Hippocampal formation (tissue), 2 donors: ENCODE measurements at places on chromosomes 13 and 19.
A peak's percentile ranks its signal among the peaks of the same experiment; 100 is the strongest.

- DNase-seq = no peak
Observed at GRCh38 chr13:99316657-99317256, 9.6 kb upstream of the GPR183 start.

DNA sequence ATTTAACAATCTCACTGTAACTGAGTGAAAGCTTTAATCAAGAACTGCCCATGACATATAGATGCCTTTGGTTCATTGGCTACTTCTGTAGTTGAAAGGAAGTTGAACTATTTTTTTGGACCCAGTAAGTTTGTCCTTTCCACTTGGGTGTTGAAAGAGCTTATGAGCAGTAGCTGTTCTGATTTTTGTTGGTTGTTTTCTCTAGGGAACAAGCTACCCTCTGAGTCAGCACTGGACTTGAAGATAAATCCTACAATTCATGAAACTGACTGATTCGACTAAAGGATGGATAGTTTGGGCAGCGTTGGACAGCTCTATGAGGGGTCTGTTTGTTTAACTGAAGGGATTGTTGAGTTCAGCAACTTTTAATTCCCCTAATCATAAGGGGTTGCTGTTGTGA lies 101.0 kb downstream of the PAN3 start:
- DNase-seq = no peak

GRCh38 chr13:97629601-97630272 lies 195.8 kb downstream of the RAP2A start:
- DNase-seq = no peak

DNA sequence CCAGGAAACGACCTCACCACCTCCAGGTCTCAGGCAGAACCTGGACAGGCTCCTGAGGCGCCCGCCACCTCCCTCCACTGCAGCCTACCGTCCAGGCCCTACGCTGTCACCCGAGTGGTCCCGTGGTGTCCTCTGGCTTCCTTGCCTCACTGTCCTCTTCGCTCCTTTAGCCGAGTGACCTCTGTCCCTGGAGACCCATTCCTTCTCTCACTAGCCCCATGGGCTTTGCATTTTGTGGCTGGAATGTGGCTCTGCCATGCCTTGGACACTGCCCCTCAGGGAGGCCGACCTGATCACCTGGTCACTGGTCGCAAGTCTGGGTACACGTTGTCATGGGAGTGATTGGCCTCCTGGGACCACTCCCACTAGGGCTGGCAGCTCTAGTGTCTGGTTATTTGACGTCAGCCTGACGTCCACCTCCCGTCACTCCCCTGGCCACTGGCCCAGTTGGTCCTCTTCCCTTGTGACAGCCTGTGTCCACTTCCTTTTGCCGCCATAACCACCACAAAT lies 17.9 kb downstream of the SLC25A42 start:
- DNase-seq = no peak

DNA sequence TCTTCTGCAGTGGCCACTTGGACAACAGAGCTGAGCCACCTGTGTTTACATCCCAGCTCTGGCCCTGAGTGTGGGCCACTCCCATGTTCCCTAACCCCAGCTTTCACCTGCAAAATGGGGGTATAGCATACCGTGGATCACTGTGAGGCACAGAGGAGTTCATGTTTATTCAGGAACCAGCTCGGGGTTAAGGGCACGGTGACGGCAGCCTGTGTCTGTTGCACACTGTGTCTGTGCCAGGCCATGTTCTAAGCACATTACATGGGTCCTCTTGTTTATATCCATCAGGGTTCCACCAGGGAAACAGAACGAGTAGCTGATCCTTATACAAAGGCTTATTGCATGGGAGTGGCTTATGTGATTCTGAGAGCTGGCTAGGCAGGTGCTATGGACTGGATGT lies 14.0 kb upstream of the IGLON5 start:
- DNase-seq = no peak

GRCh38 chr19:49356382-49356781 lies 5.8 kb downstream of the TEAD2 start:
- no peak for DNase-seq

GRCh38 chr19:21082011-21082975 lies at the start of gene ZNF714:
Gene ZNF714 (plus strand): TSS chr19:21082203. CDS start chr19:21098269, 16,066 bp downstream.
- DNase-seq = peak; percentile 41

GRCh38 chr19:41591951-41592562 lies 16.1 kb downstream of the CEACAM21 start:
- no peak for DNase-seq

DNA sequence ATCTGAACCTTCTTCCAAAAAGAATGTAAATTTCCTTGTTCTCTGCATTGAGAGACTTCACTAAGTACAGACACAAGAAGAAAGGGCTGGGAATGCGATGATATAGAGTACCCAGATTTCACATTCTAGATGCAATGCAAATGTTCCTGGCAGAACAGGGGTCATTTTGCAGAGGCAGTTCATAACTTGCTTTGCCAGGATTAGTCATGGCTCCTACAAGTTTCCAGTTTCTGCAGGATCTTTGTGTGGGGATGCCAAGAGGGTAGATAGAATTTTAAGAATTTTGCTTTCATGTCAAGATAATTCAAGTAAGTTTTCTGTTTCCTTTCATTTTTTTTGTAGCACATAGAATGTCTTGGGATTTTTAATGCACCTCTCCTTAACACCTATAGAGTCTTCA lies 181.2 kb downstream of the FGF9 start:
- DNase-seq = no peak

DNA sequence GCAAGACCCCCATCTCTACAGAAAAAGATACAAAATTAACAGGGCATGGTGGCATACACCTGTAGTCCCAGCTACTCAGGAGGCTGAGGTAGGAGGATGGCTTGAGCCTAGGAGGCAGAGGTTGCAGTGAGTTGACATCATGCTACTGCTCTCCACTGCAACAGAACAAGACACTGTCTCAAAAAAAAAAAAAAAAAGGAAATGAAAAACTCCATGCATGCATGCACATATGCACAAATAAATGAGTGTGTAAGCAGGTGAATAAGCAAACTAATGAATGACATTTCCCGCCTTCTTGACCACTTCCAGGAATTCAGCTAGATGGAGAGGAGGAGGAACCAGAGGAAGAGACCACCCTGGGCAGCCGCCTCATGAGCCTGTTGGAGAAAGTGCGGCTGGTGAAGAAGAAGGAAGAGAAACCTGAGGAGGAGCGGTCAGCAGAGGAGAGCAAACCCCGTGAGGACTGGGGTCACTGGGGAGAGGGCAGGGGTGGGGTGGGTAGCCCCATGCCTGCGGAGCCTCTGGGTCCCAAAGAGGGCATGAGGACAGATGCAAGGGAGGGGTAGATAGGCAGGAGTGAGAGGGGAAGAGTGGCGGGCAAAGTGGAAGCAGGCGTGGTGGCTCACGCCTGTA lies 58.8 kb downstream of the RYR1 start:
- DNase-seq = no peak

- DNase-seq = no peak
Observed at GRCh38 chr19:6108721-6109633, 1.3 kb downstream of the RFX2 start.

DNA sequence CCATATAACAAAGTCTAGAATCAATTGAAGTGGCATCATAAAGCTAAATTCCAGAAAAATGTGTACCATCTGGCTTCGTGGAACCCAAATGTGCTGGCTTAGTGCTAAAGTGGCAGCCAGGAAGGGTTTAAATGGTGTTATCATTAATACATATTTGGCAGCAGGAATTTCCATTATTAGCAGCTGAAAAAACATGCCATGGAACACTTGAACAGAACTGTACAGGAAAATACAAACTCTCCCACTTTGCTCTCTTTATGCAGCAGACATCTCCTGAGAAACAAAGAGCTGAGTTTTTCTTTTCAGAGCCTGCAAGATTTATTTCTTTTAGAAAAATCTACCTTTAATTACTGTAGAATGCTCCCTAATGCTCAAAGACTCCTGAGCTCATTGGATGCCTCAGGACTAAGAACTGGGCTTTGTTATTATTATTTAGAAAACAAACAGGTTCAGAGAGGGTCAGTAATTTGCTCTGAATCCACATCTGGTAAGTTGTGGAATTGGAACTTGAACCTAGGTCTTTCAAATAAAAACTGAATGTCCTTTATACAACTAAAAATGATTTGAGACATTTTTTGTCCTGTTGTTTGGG lies 179.0 kb downstream of the LACC1 start:
- DNase-seq = no peak

DNA sequence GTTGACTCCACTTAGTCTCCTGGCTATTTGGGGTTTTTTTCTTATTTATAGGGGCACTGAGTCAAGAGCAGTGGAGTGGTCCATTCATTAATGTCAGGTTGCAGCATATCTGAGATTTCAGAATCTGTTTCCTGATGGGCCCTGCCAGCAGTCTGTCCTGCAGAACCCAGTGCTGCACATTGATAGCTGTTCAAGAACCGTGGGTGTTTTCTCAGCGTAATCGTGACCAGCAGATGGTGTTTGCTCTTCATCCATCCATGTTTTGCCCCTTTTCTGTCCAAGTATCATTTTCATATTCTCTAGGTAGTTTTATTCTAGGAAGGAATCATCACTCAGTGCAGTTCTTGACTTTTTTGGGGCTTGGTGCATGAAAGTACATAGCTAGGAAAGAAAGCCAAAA lies 166.5 kb downstream of the ATP8A2 start:
- DNase-seq = no peak

DNA sequence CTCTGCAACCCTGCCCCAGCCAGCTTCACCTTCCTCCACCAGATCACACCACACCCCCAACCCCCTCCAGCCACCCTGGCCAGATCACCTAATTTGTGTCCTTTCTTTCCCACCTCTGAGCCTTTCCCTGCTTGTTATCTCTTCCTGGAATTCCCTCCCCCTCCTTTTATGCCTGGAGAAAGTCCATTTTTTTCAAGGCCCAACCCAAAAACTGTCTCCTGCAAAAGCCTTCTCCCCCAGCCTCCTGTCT lies 5.3 kb upstream of the TLE2 start:
- no peak for DNase-seq

GRCh38 chr19:6047256-6047655 lies 63.0 kb downstream of the RFX2 start:
- no peak for DNase-seq

- DNase-seq = no peak
Observed at GRCh38 chr13:82565201-82565600, 1317.1 kb downstream of the SLITRK1 start.

DNA sequence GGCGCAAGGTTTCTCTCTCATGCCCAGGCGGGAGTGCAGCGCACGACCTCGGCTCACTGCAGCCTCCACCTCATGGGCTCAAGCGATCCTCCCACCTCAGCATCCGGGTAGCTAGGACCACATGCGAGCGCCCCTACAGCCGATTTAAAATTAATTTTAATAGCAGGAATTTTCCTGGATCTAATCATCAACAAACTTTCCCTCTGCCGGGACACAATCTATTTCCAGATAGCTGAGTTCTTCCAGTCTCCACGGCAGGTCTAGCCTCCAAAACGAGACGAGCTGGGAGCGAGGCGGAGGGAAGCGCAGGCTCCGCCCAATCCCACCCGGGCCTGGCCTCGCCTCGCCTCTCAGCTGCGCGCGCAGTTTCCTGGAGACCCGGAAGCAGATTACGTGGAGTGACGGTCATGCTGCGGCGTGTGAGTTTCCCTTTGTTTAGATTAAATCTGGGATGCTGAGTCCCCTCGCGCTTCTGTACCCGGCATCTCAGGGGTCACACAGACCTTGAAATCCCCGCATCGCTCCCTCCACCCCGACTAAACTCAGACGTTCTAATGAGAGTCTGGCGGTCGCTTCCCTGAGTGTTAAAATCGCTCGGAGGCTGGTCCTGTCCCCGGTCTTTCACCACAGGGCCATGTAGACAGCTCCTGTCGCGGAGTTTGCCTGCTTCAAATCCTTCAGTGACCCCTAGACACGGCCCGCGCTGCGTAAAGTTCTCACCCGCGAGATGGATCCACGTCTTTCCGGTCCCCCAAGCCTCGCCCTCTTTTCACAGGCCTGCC lies at the start of gene ZNF880:
Gene ZNF880, plus strand, starts transcription at position 365 of the 782 bp plus-strand sequence. Its CDS starts 43 bp downstream, at position 408.
- DNase-seq = peak; percentile 82

- DNase-seq = no peak
Observed at GRCh38 chr13:26996965-26997752, 174.5 kb downstream of the USP12 start.

- no peak for DNase-seq
Observed at GRCh38 chr13:44312834-44313551, 60.6 kb upstream of the SERP2 start.

GRCh38 chr19:18364826-18365528 lies 21.0 kb upstream of the GDF15 start:
- no peak for DNase-seq

DNA sequence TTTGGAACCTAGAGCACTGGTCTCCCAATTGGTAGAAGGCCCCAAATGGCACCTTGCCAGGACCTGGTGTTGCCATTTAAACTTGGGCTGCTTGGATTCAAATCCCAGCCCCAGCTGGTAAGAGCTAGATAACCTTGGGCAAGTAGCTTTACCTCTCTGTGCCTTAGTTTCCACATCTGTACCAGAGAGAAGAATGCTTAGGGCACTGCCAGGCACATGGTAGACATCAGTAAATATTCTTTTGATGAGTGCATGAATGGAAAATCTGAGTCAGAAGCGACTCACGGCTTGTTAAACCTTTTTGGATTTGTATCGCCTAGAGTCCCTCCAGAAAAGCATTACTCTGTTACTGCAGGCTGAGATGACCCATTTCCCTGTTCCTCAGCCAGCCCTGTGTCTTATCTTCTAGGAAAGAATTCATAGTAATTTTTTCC lies 90.9 kb downstream of the SIPA1L3 start:
- DNase-seq = no peak

- DNase-seq = peak; percentile 57
Observed at GRCh38 chr19:45677351-45678230, 9.6 kb downstream of the GIPR start.

DNA sequence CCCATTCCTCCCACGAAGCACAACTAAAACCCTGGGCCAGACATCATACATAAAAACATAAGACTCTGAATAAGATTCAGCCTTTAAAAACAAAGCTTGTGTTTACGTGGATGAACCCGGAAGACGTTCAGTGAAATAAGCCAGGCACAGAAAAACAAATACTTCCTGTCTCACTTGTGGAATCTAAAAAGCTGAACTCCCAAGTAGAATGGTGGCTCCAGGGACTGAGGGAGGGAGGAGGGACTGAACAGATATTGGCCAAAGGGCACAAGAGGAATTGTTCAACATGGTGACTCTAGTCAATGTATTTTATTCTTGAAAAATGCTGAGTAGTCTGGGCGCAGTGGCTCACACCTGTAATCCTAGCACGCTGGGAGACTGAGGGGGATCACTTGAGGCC lies 35.7 kb upstream of the TPM4 start:
- no peak for DNase-seq

- no peak for DNase-seq
Observed at GRCh38 chr19:16015805-16016173, 60.5 kb upstream of the TPM4 start.

DNA sequence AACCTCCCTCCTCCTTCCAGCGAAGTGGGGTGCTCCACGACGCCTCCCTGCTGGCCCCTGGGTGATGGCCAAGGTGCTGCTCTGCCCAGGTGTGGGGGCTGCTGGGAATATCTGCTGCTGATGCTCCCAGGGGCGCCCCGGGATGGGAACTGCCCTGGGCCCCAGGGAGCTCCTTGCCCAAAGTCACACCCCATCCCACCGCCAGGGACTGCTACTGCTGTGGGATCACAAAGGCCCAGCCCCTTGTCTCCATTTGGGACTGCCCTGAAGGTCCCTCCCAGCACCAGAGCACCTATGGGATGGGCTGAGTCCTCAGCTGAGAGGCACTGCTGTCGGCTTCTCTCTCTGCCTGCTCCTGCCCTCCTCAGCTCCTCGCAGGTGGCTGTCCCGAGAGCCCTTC lies 19.0 kb downstream of the CHST8 start:
- DNase-seq = no peak

- DNase-seq = no peak
Observed at GRCh38 chr19:49390929-49391359, 2.9 kb downstream of the KASH5 start.

GRCh38 chr13:78161266-78161665 lies 242.6 kb upstream of the EDNRB start:
- DNase-seq = no peak

- no peak for DNase-seq
Observed at GRCh38 chr13:57969951-57970350, 338.4 kb downstream of the PCDH17 start.
